ENCODE measurements at places on chromosomes 2 and 18. TPM values are rescaled to one million over a fixed set of nuclear protein-coding genes. Genes with fewer than 3 reads are reported as not detected.

- no peak for DNase-seq
These were observed 288.0 kb upstream of the HDAC4 start for GRCh38 chr2:239688840-239689239.

Gene CROCC2
- total RNA-seq, result not detected

DNA sequence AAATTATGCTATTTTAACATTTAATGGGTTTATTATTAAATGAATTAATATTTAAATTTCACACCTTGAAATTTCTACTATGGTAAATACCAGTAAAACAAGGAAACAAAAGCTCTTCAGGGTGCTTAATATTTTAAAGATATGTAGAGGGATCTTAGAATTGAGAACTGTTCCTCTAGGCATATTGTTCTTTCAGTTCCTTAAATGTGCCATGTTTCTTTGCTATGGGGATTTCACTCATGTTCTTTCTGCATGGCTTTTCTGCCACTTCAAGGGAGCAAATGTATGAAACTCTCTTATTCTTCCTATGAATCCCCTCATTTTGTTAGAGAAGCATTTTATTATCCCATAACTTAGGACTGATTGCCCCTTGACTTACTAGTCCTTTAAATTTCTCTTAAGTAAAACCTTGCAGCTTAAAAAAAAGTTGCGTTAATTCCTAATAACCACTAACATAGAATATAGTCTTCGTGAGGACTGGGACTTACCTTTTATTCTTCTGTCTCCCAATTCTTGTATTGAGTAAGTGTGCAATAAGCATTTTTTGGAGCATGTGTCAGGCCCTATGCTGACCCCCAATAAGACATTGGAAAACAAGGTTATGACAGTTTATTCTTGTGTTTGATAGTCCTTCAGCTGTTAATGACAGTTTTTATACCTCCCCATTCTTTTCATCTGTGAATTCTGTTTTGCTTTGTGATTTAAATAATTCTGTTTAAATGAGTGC lies 95.7 kb downstream of the BIRC6 start:
- DNase-seq, result no peak

DNA sequence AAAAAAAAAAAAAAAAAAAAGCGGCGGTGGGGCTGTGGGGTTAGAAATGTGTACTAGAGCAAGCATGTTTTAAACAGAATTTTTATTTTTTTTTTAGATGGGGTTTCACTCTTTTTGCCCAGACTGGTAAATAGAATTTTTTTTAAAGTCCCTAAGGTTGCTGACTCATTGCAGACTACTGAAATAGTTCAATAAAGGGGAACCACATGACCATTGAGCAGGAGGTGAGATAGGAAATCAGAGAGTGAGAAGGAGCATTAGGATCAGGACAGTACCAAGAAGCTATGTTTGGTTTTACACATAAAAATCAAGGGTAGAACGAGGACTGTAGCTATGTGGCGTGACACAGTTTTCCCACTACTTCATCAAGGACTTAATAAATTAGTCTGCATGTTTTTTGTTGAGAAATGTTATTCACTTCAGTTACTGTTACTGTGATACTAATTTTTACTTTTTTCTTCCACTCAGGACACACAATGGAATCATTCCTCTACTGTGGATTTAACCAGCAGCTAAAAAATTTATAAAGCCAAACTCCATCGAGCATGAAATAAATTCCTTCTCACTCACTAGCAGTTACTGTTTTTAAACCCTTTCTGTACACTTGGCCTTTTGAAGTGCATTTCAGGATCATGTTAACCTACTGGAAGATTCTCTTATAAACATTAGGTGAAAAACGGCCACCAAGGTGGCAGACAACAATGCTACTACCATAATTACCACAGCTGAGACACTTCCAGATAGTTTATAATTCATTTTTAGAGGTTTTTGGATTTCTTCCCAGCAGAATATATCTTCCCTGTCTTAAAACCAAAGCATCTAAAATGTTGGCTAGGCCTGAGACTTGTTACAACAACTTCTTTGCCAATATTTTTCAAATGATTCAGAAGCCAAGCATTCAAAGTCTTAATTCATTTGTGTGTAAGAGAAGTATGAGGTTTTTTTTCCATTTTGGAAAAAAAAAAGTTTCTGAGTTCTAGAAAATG lies 33.2 kb downstream of the LAMA1 start:
- no peak for DNase-seq

Gene SCN2A
- total RNA-seq, result 0.94 TPM

GRCh38 chr2:207285473-207285815 lies 119.7 kb upstream of the KLF7 start:
- no peak for DNase-seq

Gene ALPI
- total RNA-seq, result not detected

Gene REG3G
- not detected for total RNA-seq

All from MG63 (cell line).